ENCODE measurements at places on chromosomes 11 and 22.
A peak's percentile ranks its signal among the peaks of the same experiment; 100 is the strongest.

GRCh38 chr11:8389029-8389996, 125.6 kb upstream of the LMO1 start:
- DNase-seq, result no peak

DNA sequence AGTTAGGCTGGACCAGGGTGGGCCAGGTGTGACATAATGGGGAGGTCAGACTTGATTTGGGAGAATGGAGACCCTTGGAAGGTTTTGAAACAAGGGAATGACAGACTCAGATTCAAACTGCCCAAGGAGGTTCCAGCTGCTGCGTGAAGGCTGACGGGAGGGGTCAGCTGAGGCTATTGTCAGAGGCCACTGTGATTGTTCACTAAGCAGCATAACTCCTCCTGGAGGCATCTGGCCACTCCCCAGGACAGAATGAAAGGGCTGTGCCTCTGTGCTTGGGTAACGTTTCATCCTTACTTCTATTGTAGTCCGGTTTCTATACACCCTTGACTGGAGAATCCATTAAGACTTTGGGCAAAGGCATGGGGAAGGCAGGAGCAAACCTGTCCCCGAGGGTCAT, 126.6 kb downstream of the DSCAML1 start:
- DNase-seq, result no peak

DNA sequence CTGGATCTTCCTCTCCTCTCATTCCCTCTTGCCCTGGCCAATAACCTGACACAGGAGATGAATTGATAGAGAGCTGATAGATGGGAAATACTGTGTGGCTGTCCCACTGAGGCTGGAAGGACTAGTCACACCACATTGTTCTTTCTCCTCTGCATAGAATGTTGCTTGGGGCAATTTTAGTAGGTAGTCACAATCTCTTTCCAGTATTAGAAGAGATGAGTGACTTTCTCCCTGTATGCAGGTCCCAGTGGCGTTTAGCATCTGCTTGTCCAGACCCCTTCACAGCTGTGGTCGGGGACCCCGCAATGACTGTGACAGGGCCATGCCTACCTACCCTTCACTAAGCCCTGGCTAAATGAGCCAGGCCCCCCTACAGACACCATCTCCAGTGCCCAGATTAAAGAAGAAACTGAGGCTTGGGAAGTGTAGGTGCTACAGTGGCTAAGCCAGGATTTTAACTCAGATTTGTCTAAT, 24.0 kb upstream of the P2RY2 start:
- no peak for DNase-seq

DNA sequence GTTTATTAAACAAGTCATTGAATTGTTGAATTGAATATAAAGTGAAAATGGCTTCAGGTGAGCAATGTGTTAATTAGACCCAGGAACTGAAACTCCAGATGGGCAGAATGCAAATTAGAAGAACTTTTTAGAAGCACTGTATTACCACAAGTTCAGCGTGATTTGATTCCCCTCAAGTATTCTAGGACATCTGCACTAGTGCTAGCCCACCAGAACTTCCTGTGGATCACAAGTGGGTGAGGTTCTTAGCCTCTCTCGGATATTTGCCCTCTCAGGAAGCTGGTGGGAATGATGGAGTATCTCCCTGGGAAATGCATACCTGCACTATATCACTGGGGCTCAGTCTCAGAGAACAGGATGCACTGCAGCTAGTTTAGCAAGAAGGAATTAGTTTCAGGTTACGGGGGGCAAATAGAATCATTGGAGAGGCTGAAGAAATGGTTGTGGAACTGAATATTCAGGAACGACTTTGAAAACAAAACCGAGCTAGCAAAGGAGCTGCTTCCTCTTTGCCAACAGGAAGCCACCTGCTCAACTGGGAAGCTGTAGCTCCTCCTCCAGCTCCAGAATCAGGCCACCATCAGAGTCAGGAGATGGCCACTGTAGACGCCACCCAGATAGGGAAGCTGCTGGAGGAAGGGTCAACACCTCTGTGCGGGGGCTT, 74.3 kb downstream of the DHCR7 start:
- DNase-seq, result no peak

GRCh38 chr11:130160498-130161155, 1.0 kb downstream of the ST14 start:
- DNase-seq, result no peak

GRCh38 chr22:17675584-17675983, 37.0 kb downstream of the BCL2L13 start:
- DNase-seq, result no peak

DNA sequence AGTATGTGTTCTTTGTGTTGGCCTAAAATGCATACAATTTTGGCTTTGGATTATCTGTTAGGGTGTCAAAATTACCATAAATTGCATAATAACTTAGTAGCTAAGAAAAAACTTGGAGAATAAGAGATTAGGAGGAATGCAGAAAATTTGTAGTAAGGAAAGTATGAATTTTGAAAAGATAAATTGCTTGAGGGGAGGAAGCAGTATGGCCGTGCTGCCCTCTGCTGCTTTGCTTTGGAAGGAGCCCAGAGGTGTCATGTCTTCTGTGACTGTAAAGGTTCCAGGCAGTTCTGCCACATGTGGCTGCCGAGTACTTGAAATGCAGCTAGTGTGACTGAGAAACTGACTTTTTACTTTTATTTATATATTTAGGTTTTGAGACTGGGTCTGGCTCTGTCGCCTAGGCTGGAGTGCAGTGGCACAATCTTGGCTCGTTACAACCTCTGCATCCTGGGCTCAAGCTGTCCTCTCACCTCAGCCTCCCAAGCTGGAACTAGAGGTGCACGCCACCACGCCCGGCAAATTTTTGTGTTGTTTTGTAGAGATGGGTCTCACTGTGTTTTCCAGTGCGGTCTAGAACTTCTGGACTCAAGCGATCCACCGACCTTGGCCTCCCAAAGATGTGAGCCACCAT, 1.8 kb downstream of the ADSL start:
- no peak for DNase-seq

DNA sequence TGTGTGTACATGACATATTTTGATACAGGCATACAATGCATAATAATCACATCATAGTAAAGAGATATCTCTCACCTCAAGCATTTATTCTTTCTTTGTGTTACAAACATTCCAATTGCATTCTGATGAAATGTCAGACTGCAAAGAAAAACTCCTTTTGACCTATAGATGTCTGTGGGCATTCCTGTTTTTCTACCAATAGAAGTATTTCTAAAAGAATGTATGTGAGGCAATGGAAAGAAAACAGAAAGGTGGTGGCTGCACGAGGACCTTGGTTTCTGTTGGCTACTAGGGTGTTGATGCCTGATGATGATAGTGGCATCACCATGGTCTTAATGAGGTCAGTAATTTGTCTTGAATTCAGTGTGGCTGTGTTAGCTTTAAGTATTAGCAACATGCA, 137.0 kb upstream of the ANO3 start:
- DNase-seq, result no peak

GRCh38 chr22:27080036-27080578, 422.7 kb downstream of the MIAT start:
- no peak for DNase-seq

GRCh38 chr11:118142809-118143208, 9.8 kb downstream of the SCN4B start:
- DNase-seq, result peak; percentile 4

DNA sequence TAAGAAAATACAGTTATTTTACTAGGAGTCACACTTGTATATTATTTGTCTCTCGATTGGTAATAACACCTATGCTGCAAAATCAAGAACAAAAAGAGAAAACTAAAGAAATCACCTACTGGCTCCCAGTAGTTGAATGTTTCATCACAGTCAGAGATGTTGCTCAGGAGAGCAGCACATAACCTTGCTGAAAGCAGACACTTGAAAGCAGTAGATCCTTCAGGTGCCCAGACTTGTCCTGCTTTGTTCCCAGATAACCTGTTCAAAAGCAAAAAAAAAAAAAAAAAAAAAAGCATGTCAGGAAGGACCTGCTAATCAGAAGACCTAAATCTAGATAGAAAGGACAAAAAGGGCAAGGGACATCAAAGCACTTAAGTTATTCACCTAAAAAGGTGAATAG, 1.3 kb downstream of the ALG9 start:
- DNase-seq, result no peak

DNA sequence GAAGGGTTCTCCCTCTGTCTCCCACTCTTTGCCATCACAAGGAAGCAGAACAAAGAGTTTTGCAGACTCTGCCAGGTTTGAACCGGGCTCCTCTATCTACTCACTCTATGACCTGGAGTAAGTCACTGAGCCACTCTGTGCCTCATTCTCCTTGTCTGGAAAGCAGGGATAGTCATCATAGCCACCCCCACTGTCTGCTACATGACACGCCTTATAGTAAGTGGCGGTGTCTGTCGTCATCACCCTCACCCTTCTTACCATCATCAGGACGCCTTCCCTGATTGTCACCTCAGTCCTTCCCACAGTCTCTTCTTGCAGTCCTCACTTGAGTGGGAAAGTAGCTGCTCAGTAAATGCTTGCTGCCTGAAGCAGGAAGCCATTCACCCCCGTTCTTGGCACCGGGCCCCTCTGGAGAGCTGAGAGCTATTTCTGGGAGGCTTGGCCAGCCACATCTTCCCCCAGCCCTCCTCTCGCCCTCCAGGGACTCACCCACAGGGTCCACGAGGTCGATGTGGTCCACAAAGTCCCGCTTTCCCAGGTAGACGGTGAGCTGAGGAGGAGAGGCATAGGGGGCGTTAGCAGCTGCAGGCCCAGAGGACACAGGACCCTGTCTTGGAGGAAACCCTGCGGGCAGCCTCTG, 46.4 kb downstream of the TPBGL start:
- no peak for DNase-seq

GRCh38 chr11:121654843-121655536, 202.2 kb upstream of the SORL1-AS1 start:
- peak; percentile 61 for DNase-seq

- DNase-seq, result peak; percentile 76
These were observed at the start of gene PPP1CA for GRCh38 chr11:67401495-67402191. Gene PPP1CA (minus strand): TSS chr11:67401858. CDS start chr11:67401782, 76 bp downstream.

Measured in NCI-H2029 treated with DMSO at 0.1 percent for 48 hours (cell line).